DMS79 (cell line): ENCODE measurements at places on chromosomes 2 and 18.
A peak's percentile ranks its signal among the peaks of the same experiment; 100 is the strongest.

GRCh38 chr2:16104949-16105668, 164.8 kb downstream of the MYCN start:
- DNase-seq, result no peak

DNA sequence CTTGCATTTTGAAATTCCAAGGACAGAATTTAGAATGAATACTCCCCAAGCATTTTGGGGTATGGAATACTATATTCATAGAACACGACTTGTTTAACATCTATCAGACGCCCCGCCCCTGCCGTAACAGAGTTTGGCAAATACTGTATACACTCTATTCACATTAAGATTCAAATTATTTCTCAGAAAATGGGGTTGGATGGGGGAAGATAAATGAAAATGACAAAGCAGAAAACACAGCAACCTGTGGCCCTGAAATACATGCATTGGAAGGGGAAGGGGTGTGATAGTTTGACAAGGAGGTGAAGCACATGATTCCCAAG, 634.6 kb upstream of the SLC39A10 start:
- no peak for DNase-seq

- no peak for DNase-seq
Observed at GRCh38 chr2:140895378-140895777, 1235.4 kb downstream of the LRP1B start.

GRCh38 chr2:85175369-85176299, 42.4 kb downstream of the TCF7L1 start:
- peak; percentile 7 for DNase-seq

DNA sequence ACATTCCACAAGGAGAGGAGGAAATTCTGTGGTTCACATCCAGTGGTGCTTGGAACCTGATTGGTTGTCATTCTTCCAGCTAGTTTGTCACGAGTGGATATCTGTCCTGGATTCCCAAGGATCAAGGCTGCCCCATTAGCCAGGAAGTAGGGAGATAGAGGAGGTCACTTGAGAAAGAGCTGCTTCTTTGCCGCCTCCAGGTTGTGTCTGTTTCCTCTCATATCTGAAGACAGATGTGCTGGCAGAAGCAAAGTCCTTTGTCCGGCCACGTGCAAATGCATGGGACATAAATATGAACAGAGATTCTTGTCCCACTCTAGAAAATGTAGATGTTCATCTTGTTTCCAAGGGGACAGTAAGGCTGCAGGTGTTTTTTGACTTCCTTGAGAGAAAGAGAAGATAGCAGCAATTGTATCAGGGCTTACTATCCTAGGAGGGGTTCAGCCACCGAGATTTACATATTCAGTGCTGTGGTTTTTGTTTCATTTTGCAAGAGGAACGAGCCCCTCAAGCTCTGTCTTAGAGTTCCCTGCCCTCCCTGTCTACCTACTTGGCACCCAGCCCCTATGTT, 174.4 kb downstream of the RPIA start:
- DNase-seq, result no peak

GRCh38 chr2:128439791-128440665, 121.4 kb upstream of the HS6ST1 start:
- no peak for DNase-seq

DNA sequence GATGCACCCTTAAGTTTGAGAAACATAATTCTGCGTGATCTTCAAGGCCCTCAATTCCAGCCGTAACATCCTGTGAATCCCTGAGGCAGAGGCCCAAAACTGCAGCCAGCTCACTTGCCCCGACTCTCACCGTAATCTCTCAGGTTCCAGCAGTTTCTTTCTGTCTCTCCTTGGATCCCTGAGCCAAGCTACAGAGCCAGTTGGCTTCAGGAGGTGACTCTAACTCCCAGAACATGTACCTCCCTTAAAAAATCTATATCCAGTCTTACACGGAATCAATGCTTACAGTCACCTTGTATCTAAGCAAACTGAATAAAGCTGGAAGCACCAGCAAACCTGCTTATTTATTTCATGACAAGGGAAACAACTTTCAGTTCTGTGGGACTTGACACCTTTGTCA, 300.4 kb downstream of the SETBP1 start:
- DNase-seq, result no peak

DNA sequence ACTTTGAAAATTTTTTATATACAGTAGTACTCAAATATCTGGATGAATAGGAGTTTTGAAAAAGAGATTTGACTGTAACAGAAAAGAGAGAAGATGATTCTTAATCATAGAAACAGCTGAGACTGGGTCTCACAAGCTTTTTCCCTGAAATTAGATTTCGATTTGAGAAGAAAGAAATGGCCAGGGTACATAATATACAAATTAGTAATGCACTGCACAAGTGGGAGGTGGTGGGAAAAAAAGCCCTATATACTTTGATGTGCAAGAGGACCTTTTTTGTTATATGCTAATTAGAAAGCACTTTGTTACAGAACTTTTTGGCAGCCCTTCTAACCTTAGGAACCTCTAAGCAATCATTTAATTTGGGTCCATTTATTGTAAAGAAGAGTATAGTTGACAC, 62.9 kb downstream of the EML4 start:
- DNase-seq, result no peak

GRCh38 chr2:94987074-94988020, 38.2 kb upstream of the MAL start:
- DNase-seq, result no peak
